Fibroblast of skin of right biceps (primary cell): ENCODE measurements at places on chromosomes 1 and 21.
A peak's percentile ranks its signal among the peaks of the same experiment; 100 is the strongest.

DNA sequence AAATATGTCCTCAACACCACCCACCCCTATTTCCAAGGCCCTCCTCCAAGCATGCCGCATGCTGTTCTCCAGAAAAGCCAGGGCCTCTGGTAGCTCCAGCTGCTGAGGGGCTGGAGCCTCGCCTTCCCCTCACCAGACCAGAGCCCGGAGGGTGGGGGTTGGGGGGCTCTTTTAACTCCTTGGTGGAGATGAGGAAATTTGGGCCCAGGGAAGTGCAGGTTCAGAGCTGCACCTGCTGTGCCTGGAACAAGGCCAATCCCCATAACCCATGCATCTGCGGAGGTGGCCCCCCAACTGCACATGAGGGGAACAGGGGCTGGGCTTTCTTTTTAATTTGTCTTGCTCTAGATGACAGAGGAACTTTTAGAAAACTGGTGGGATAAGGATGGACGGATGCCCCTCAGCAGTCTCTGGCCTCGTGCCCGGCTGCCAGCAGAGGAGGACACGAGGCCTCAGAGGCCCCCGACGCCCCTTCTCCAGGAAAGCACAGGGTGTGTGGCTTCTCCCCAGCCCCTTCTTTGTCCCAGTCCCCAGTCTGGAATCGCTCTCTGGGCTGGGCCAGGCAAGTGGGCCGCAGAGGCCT lies 550 bp upstream of the SELENON start:
- DNase-seq = no peak

- DNase-seq = no peak
Measured at GRCh38 chr1:34829250-34829649, 30.3 kb downstream of the SMIM12 start.

GRCh38 chr1:110203021-110203661 lies 7.0 kb upstream of the KCNC4 start:
- peak; percentile 60 for DNase-seq

DNA sequence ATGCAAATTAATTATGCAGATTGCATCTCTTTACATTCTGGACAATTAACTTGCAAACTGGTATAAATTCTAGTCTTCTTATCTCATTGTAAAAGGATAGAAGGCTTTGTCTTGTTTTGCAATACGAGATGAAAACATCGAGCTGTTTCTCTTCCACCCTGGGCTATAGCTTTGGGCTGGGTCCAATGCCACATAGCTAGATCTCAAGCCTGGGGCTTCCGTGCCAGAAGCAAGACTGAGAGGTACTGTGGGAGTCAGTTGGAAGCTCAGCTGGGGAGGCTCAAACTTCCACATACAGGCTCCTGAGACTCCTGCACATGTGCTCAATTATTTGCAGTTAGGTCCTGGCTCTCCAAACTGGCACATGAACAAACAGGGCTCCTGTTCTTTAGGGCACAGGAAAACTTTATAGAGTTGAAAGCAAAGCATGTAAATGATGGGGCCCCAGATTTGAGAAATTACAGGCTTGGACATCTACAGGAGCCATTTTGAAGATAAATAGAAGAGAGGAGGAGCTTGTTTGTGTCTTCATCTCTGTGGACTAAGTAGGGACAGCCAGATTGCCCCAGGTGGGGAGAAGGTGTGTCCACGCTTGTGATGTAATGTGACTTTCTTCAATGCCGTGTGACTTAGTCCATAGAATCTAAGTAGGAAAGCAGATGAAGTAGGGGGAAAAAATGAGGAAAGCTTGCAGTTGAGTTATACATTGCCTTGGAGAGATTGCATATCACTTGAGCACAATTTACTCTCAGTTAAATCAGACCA lies 65.9 kb upstream of the SIPA1L2 start:
- DNase-seq = no peak

DNA sequence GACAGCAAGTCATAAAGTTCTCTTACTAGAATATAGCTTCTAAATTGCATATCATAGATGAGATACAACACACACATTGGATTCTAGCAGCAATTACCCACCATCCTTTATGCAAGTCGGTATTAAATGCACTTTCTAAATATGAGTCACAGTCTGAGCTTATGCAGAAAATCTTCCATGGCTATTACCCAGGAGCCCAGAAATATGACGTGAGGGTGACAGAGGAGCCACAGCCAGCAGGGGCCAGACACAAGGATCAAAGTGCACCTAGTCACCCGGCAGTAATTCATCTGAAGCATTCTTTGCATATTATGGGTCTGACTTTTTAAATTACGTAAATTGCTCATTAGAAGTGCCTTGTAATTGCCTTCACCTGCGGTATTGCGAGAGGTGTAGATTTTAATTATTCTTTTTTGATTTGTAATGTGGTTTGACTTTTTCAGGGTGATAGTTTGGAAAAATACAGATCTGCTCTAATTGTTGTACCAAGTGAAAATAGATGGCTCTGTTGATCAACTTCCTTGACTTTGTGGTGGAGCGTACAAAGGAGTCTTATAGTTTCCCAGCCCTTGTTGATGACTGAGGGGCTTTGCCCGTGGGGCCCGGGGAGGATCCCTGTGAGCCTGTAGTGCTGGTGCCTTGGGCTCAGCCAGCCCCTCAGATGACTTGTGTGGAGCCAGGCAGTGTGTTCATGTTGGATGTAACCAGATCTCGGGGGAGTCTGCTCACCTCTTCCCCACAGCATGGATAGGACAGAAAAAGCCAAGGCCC lies 470.0 kb upstream of the VAMP3 start:
- DNase-seq = peak; percentile 98

GRCh38 chr21:15018382-15018781 lies 46.4 kb downstream of the NRIP1 start:
- no peak for DNase-seq

DNA sequence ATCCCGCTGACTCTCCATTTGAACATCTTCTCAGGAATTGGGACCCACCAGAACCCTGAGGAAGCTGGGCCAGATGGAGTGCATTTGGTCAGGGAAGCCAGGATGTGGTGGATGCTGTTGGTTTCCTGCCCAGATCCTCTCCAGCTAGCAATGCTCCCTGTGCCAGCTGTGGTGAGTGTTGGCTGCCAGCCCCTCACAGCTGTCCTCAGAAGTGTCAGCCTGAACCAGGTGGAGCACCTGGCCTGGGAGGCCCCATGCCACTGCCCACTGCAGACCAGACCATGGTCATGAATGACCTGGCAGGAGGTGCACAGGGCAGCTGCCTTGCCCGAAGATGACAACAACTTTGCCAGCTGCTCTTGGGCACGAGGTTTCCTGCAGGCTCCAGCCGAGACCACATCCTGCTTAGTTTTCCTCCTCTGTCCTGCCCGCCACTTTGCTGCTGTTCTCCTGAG lies 54.4 kb downstream of the PRSS38 start:
- DNase-seq = peak; percentile 43
